ENCODE measurements at places on chromosomes 6 and 20.

GRCh38 chr20:15227102-15227501 lies 889.7 kb upstream of the FLRT3 start:
- DNase-seq: no peak

DNA sequence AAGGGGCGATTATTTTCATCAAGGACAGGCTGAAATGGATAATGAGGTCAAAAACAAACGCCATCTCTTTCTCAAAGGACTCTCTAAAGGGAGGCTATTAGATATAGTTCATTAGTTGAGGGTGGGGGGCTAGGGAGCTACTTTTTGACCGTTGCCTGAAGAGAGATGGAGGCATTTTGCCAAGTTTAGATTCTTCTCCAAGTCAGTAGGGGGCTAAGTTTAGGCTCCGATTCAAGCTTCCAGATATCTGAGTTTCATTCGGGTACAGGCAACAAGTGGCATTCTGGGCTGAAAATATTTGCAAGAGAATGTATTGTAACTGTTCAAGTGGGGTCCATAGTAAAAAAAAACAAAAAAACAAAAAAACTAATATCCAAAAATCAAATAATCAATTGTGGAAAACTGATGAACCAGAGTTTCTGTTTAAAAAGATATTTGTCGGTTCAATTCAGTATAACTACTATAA lies 43.4 kb upstream of the PIM1 start:
- no peak for DNase-seq

DNA sequence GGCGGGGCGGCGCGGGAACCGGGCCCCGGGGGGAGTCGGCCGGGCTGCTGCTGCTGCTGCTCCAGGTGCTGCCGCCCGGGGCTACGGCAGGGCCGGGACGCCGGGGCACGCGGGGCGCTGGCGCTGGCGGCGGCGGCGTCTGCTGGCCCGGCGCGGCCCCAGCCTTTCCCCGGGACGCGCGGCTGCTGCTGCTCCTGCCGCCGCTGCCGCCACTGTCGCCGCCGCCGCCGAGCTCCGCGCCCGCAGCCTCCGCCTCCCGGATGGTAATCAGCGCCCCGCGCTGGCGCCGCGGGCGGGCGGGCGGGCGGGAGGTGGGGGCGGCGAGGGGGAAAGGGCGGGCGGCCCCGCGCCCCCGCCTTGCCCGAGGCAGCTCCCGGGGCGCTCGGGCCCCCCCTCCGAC lies 306 bp downstream of the EBF4 start:
- DNase-seq: no peak

- DNase-seq: no peak
These were observed 23.2 kb upstream of the SPAG4 start for GRCh38 chr20:35592339-35592974.

- DNase-seq: no peak
These were observed 6.4 kb upstream of the MDGA1 start for GRCh38 chr6:37704066-37704465.

- no peak for DNase-seq
These were observed 8.1 kb upstream of the EEF1A1 start for GRCh38 chr6:73528897-73529296.

GRCh38 chr6:53310771-53311585 lies 37.8 kb downstream of the ELOVL5 start:
- no peak for DNase-seq

DNA sequence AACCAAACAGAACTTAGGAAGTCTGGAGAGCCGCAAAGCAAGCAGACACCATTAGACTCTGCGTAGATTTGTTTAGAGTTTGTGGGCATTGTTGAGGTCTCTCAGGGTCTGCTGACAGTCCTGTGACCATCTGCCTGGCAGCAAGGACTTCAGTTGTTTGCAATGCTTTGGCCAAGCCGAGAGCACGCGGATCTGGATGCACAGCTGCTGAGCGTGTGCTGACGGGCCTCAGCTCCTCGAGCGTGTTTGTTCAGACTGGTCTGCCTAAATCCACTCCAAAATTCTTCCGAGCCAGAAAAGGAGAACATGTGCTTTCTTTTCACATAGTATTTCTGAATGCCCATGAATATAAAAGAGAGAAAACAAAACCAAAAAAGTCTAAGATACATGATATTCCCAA lies 159.0 kb downstream of the ZNF217 start:
- peak; percentile 38 for DNase-seq

DNA sequence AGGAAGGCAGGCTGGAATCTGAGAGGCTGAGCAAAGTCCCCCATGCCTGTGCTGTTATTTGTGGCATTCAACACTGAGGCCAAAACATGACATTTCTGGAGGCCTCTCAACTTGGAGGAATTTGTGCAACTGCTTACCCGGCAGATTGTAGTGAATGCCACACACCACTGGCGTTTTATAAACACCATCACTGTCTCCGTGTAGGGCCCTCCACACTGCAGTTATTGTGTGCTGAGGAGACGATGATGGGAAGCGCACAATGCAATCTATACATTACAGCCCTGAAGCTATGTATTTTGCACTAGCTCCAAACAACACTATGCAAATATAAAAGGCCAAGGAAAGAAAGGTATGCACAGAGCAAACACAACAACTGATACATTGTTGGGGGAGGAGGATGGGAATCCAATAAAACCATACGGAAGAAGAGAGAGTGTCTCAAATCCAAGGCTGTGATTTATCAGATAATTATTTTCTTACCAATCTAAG lies 106.5 kb downstream of the SMLR1 start:
- DNase-seq: no peak

DNA sequence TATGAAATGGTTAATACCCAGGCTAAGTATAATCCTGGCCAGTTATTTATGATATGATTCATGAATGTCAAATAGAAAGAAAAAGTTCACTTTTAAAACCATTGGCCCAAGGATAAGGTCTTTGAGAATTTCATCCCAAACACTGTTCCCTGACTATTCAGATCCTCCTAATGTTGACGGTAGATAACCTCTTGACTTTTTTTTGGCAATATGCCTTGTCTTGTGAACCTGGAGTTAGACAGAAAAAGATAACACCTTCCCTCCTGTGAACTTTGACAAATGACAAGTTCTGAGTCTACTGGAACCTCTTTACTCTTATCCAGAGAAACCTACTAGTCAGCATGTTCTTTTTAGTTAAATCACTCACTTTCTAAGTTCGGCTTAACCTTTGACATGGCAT lies 166.8 kb upstream of the PREP start:
- DNase-seq: no peak

GRCh38 chr6:158509465-158509864 lies 50.4 kb upstream of the TMEM181 start:
- DNase-seq: no peak

GRCh38 chr6:3376893-3377535 lies 79.8 kb downstream of the SLC22A23 start:
- DNase-seq: no peak

DNA sequence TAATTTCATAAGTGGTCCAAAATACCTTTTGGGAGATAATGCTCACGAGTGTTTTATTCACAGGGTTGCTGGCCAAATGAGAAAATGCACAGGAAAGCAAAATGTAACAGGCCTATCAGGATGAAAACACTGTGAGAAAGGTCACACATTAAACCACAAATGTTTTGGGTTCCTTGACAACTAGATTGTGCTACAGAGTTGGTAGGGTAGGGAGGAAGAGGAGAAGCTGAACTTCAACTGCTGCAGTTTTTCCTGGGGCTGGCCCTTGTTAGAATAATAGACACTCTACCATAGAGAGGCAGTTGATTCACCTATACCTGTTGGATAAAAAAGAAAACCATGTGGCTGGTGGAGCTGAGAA lies 28.1 kb upstream of the PAQR8 start:
- DNase-seq: no peak

GRCh38 chr20:35883778-35884540 lies 70.3 kb downstream of the SCAND1 start:
- DNase-seq: peak; percentile 28

DNA sequence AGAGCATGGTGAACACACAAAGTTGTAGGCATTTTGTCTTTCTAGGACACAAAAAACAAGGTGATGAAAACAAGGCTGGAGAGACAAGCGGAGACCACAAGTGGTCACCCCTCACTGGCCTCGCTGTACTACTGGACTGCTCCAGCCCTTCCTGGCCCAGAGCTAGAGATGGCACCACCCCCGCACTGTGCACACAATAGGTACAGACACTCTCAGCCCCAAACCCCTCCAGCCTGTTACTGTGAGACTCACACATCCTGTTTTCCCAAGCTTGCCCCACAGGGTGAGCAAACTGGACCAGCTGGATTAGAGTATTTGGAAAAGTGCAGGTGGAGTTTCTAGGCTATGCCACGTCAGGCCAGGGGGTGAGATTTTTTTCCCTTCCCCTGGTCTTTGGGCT lies 8.4 kb upstream of the ZSWIM1 start:
- DNase-seq: no peak

GRCh38 chr6:157879873-157880254 lies 56.8 kb downstream of the SNX9 start:
- DNase-seq: no peak

- no peak for DNase-seq
These were observed 189.0 kb upstream of the FOXA2 start for GRCh38 chr20:22773344-22773743.

DNA sequence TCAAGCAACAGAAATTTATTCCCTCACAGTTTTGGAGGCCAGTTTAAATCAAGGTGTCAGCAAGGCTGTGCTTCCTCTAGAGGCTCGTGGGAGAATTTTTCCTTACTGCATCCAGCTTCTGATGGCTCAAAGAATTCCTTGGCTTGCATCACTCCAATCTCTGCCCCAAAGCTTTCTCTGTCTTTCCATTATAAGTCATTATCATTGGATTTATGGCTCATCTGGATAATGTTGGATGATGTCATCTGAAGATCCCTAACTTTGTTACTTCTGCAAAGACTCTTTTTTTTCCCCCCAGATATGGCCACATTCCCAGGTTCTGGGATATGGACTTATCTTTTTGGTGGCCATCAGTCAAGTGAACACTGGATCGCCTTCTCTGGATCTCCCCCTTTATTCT lies 146.3 kb upstream of the B3GAT2 start:
- no peak for DNase-seq

DNA sequence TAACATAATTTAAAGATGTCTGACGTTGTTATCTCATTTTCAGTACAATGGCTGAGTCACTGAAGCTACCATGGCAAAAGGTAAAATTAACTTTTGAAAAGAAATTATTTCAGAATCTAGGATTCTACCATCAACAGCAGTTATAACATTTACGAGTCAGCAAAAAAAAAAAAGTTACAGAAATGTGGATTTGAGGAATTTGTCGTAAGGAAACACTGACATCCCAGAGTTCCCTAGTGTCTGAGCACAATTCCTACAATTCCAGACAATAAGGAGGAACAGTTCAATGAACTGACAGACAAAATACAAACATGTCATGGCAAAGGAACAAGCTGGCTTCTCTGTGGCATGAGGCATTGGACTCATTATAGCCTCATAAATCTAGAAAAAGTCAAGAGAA lies 19.1 kb downstream of the ABRACL start:
- DNase-seq: no peak
